Right cardiac atrium (tissue), 5 donors: ENCODE measurements at places on chromosomes 1 and 21. TPM values are rescaled to one million over a fixed set of nuclear protein-coding genes. Genes with fewer than 3 reads are reported as not detected.

The RNU1-4 gene
- 3,675 TPM for total RNA-seq

The PTGFR gene
- total RNA-seq = 0.34 TPM

The MLLT11 gene
- 1.7 TPM for total RNA-seq

The GBP4 gene
- 12.7 TPM for total RNA-seq

The ALPL gene
- 11.3 TPM for total RNA-seq
